ENCODE measurements at places on chromosomes 6 and 20. TPM values are rescaled to one million over a fixed set of nuclear protein-coding genes. Genes with fewer than 3 reads are reported as not detected.

DNA sequence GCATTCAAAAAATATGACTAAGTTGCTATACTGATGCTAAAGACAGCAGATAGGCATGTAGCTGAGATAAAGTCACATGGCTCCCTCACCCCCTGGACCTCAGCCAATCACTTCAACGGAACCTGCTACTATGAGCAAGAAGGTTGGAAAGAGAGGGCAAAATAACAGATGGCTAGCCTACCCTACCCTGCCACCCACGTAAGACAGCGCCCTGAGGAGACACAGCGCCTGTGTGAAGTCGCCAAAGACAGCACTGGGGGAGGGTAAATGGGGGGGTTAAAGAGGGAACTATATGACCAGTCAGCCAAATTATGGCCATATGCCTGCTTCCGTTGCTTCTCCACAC lies 163.2 kb downstream of the RALGAPA2 start:
- DNase-seq, result no peak

GRCh38 chr20:40562031-40562430 lies 127.0 kb downstream of the MAFB start:
- DNase-seq, result peak; percentile 34

GRCh38 chr6:7761051-7761450 lies 35.2 kb downstream of the BMP6 start:
- DNase-seq, result peak; percentile 20

DNA sequence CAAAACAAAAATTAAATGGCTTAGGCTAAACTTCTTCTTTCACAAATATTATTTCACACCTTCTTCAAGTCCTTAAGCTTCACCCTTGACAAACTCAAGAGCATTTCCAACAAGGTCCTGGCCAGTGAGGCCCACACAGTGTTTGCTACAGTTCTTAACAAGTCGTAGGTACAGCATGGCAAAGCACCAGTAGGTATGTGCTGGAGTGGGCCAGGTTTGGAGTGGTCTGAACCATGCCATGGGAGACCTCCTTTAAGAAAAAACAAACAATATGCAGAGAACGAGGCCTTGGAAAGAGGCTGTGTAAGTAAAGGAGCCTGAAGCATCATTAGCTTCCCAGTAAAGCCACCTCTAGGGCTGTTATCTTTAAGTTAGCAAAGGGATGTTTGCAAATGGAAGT lies 154.3 kb upstream of the SNX9 start:
- no peak for DNase-seq

DNA sequence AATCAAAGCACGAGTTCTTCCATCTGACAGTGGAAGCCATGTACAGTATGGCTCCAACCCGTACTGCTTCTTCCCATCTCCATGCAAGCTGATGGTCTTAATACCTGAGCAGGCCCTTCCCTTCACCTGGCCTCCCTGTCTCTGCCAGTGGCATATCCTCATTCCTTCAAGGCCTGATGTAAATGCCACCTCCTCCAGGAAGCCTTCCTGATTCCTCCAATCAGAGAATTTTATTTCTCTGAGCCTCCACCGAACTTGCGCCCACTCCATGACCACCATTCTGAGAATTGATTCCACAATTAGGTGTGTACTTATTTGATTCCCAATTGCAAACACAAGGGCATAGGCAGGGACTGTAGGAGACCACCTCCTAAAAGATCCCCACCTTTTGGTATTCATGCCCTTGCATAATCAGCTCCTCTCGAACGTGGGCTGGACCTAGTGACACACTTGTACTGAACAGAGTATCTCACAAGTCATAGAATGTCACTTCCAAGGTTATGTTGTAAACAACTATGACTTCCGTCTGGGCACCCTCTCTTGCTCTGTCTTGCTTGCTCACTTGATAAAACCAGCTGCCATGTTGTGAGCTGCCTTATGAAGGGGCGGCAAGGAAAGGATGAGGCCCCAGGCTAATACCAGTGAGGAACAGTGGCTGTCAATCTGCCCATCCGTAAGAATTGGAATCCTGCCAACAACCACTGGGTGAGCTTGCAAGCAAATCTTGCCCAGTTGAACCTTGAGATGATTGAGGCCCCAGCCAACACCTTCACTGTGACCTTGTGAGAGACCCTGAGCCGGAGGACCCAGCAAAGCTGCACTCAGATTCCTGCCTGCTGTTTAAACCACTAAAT lies 38.8 kb downstream of the CPNE5 start:
- no peak for DNase-seq

- DNase-seq, result no peak
Measured at GRCh38 chr6:14202947-14203346, 85.4 kb downstream of the CD83 start.

DNA sequence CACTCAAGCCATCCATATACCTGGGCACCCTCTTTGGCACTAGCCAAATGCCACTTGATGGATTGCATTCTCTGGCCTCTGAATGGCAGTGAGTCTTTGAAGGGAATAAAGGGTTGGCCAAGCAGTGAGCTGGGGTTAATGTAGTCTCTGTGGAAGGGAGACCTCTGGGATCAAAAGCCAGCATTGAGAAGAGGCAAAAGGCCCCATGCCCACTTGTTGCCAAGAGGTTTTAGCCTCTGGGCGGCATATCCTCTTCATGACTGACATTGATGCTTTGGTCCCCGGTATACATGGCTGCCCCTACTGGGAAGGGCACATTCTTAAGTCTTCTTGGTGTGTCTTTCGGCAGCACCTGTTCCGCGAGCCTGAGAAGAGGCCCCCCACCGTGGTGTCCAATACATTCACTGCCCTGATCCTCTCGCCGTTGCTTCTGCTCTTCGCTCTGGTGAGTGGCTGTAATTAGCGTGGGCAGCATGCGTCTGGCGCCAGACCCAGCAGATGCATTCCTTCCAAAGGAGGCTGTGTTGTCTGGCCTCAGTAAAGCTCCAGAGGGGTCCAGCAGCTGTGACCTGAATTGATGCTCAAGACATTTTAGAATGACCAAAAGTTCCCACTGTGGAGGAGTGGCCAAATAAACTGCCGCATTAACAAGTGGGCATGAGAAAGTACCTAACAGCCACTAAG lies 29.5 kb downstream of the GHRH start:
- no peak for DNase-seq

DNA sequence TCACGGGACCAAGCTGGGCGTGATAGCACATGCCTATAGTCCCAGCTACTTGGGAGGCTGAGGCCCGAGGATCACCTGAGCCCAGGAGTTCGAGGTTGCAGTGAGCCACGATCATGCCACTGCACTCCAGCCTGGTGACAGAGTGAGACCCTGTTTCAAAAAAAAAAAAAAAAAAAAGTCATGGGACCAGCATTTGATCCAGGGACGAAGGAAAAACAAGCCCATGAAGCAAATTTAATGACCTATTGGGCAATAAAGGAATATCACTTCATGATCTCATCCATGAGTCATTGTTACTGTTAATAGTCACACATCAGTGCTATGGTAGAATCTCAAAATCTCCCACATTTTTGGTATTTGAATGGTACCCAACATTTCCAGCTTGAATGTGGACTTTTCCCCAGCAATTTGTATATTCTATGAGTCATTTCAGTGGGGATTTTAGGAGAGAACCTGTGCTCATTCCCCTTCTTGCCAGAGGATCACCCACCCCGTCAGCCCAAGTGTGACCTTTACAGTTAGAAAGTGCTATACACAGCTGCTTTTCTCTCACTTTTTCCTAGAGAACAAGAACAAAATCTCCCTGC lies 8.5 kb upstream of the SOD2 start:
- no peak for DNase-seq

DNA sequence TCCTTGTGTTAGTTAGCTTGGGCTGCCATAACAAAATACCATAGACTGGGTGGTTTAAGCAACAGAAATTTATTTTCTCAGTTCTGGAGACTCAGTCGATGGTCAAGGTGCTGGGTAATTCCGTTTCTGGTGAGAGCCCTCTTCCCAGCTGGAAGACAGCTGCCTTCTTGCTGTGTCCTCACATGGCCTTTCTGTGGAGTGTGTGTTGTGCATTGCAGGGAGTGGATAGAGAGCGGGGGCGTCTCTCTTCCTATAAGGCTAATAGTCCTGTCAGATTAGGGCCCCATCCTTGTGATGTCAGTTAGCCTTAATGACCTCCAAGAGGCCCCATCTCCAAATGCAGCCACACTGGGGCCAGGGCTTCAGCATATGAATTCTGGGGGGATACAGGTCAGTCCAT lies 19.2 kb downstream of the CHMP4B start:
- no peak for DNase-seq

DNA sequence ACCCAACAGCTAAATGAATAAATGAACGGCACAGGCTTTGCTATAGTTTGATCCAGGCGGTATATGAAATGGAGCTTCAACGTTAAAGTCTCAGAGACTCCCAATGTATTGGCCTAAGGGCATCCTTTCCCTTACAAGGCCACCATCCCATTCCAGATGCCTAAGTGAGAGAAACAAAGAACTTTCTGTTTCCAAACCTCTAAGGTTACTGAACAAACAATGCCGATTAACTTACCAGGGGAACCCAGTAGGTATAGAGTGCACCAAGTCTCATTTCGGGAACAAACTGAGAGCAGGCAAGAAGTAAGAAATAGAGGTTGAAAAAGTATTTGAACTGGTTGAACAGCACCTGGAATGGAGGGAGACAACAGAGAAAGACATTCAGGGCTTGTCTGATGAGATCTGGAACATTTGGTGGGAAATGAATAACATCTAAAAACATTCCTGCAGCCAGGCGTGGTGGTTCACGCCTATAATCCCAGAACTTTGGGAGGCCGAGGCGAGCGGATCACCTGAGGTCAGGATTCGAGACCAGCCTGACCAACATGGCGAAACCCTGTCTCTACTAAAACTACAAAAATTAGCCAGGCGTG lies 42.5 kb downstream of the ATP9A start:
- no peak for DNase-seq

DNA sequence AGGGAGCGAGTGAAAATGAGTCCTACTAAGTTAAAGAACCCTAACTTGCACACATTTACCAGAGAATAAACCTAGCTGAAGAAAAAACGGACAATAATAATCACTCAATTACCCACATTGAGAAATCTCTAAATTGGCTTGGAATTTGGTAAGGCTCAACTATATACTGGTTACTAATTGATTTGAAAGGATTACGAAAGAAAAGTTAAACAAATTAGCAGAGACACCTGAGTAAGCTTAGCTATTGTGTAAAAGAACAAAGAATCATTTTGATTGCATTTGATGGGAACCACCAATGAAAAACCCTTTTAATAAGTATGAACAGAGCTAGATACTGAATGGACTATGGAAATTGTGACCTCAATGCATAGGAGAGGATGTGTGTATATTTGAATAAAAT lies 118.6 kb upstream of the ADGRF1 start:
- DNase-seq, result no peak

DNA sequence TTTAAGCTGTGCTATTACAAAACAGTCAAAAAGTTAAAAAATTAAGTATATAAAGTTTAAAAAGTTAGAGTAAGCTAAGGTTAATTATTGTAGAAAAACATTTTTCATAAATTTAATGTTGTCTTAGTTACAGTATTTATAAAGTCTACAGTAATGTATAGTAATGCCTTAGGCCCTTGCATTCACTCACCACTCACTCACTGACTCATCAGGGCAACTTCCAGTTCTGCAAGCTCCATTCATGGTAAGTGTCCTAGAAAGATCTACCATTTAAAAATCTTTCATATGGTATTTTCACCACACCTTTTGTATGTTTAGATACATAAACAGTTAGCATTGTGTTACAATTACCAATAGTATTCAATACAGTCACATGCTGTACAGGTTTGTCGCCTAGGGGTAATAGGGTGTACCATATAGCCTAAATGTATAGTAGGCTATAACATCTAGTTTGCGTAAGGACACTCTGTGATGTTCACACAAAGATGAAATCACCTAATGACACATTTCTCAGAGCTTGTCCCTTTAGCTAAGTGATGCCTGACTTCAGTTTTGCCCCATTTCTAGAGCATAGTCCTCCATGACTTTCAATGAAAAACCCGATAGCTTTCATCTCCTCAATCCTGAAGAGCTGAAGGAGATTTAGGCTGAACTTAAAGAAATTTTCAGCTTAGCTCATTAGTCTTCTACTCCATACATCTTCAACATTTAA lies 14.9 kb upstream of the HLA-DRA start:
- DNase-seq, result no peak

- DNase-seq, result no peak
Measured at GRCh38 chr6:100322886-100323285, 141.8 kb downstream of the SIM1 start.

DNA sequence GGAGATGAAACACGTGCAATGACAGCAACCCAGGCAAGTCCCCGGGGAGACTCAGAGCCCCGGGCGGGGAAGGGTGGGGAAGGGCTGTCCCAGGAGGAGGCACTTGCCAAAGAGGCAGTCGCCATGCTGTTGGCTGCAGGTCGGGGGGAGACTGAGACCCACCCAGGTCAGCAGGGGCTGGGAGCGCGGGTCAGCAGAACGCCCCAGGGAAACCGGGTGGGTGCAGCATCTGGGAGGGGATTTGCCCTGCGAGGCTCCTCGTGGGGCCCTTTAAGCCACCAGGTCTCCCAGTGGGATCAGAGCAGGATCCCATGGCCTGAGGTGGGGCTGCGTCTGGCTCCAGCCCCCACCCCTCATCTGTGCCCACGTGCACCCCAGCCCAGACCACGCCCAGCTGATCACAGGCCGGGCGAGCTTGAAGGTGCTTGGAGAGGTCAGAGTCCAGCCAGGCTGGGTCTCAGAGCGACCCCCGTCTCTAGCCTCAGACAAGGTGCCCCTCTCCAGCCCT lies 65.5 kb downstream of the YTHDF1 start:
- no peak for DNase-seq

GRCh38 chr20:53408691-53409446 lies 184.8 kb downstream of the ZNF217 start:
- DNase-seq, result no peak

DNA sequence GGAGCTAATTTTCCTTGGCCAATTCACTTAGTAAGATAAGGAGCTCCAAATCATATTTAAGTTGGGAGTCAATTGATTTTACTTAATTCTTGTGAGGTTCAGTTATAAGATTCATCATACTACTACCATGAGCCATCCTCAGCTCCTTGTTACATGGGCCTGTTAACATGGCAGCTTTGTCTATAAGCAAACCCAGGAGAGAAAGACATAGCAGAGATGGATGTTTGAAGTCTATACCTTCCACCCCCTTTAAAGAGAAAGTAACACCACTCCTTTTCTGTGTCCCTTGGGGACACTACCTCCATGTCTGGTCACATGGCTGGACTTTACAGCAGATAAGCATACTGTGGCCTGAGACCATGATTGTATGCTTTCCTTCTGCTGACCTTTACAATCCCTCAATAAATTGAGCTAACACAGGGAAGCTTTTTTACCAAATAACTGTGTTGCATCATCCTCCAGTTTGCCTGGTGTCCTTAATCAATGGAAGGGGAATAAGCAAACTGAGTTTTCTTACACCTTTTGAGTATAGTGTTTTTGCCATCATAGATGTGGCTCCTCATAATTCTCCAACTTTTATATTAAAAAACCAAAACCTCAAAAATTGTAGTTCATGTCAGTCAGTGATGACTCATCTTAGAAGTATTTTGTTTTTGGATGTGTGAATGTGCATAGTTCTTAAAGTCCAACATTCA lies 9.8 kb upstream of the ZNFX1 start:
- no peak for DNase-seq

RHAG gene
- not detected for total RNA-seq

TBXT gene
- not detected for total RNA-seq

ADGB gene
- total RNA-seq, result 0.48 TPM

GRM1 gene
- total RNA-seq, result 1.9 TPM

BEND6 gene
- total RNA-seq, result 21.7 TPM
